Anterior cingulate cortex (tissue), 58 donors: ENCODE measurements at places on chromosomes 16 and 17.
A peak's percentile ranks its signal among the peaks of the same experiment; 100 is the strongest.

DNA sequence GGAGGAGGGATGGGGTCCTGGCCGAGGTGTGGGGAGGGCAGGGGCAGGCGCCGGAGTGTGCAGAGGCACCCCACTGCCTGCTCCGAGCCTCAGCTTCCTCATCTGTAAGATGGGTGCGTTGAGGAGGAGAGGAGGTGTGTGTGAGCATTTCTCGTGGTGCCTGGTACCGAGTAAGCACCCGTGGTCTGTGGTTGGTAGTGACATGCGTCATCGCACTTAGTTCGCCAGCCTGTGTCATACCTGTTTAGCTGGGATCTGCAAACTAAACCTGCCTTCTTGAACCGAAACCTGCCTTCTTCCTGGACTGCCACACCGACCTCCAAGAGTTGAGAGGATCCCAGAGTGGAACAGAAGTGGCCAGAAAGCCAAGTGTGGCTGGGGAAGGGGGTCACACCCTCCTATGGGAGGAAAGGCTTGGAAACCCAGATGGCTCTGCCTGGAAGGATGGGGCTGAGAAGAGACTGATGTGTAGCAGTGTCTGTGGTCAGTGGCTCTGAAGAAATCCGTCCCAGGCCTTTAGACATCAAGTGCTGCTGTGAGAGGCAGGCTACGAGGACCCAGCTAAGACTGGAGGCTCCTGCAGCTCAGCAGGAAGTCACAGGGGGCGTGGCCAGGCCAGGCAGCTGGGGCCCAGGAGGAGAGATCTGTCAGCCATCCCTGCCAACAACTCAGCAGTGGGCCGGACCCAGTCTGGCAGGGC lies 162.6 kb upstream of the PLCG2 start:
- peak; percentile 30 for DNase-seq

DNA sequence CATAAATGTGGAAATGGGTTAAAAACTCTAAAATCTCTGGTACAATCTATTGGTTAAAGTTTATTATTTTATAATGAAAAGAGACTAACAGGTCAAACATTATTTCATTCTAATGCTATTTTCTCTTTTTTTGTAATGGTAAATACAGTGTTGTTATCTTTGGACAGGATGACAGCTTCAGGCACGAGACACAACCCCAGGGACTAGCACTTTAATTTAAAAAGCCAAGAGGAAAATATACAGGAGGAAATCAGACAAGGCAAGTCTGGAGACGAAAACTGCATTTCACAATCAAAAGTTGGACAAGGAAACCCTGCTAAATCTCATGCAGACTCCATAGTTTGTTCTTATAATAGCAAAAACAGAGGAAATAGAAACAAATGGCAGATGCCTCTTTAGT lies 589.1 kb upstream of the CDH8 start:
- no peak for DNase-seq

- no peak for DNase-seq
Measured at GRCh38 chr17:56876766-56877179, 37.1 kb downstream of the TRIM25 start.

DNA sequence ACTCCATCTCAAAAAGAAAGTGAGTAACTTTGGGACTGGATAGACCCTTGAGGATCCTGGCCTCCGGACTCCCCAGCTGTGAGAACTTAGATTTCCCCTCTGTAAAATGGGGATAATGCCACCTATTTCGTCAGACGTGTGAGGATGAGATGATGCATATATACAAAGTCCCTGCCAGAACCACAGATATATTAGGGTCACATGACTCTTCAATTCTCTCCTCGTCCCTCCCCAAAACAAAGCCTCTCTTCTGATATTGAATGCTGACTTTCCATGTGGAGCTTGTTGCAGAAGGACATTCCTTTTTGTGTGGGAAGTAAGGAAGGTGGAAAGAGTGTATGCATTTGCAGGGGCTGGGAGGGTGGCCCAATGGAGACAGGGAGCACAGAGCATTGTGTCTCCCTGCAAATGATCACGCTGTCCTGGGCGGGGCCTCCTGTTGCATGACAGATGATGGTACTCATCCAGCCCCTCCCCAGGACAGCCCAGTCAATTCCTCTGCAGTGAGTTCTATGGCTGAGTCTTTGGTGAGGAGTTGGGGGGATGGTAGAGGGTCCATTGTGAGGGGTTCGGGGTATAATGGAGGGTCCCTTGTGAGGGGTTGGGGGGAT lies 35.1 kb upstream of the MGAT5B start:
- no peak for DNase-seq

- no peak for DNase-seq
Measured at GRCh38 chr16:50093607-50094539, 28.1 kb downstream of the HEATR3 start.

GRCh38 chr16:24957887-24958286 lies 57.3 kb downstream of the ARHGAP17 start:
- no peak for DNase-seq

- DNase-seq, result no peak
Measured at GRCh38 chr17:40168262-40168832, 8.9 kb upstream of the RAPGEFL1 start.

- DNase-seq, result peak; percentile 60
Measured at GRCh38 chr16:89256651-89257254, 39.2 kb downstream of the ZNF778 start.

DNA sequence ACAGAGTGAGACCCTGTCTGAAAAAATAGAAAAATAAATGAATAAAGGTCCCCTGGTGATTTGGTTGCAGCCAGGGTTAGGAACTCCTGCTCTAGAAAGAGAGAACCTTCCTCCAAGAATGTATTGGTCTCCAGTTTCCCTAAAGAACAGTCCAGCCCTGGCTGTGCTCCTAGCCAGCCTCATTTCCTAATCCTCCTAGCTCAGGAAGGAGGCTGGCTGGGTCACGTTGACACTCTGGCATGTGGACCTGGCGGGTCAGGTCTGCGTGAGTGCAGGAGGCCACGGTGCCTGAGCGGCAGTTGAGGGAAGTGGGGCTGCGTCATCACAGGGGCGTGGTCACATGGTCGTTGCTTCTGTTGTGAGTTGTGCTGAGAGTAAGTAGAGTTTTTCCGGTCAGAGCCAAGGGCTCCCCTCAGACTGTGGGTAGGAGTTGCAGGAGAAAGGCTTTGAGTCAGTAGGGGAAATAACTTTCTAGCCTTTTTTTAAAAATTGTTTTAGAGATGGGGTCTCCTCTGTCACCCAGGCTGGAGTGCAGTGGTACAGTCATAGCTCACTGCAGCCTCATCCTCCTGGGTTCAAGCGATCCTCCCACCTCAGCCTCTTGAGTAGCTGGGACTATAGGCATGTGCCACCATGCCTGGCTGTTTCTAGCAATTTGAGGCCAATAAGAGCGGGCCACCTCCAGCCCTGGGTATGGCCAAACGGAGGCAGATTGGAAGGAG lies 194.0 kb upstream of the CIBAR2 start:
- DNase-seq, result peak; percentile 29

- no peak for DNase-seq
Measured at GRCh38 chr17:933312-934073, 46.1 kb downstream of the NXN start.

- DNase-seq, result no peak
Measured at GRCh38 chr16:66832661-66833305, 2.0 kb upstream of the NAE1 start.

DNA sequence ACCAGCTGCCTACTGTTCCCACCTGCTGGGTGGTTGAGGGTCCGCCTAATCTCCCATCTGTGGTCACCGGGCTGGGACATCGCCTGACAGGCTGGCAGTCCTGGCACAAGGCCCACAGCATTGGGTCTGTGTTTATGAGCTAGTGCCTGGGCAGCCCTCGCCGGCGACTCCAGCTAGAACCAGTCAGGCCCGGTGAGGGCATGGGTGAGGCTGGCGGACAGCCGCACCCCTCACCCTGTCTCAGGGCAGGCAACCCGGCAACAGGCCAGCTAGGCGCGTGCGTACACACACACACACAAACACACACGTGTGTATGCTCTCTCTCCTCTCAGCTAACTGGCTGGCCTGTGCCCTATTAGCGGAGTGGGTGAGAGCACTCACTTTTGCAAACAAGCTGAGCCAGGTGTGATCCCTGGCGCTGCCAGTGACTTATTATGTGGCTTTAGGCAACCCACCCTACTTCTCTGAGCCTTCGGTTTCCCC lies 10.4 kb downstream of the HSD11B2 start:
- no peak for DNase-seq

DNA sequence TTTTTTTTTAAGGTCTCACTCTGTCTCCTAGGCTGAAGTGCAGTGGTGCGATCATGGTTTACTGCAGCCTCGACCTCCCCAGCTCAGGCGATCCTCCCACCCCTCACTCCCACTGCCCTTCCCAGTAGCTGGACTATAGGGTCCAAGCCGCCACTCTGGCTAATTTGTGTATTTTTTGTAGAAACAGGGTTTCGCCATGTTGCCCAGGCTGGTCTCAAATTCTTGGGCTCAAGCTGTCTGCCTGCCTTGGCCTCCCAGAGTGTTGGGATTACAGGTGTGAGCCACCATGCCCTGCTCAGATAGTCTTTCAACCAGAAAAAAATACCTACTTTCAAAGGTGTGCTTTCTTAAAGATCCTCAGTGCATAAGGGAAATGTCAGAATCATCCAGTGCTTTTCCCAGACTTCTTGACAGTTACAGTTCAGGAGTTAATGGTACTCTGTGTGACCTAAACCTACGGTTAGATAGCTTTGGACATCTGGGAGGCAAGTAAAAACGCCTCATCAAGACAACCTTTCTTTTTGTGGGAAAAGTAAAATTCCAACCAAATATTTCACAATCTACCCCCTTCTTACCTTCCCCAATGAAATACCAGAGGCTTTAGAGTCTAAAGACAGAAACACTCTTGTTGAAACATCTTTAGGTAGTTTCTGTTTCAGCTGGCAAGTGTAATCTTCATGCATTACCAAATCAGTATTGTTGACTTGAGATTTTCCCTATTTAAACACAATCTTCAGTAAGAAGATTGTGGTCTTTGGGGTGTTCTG lies 6.8 kb downstream of the RSPRY1 start:
- no peak for DNase-seq

DNA sequence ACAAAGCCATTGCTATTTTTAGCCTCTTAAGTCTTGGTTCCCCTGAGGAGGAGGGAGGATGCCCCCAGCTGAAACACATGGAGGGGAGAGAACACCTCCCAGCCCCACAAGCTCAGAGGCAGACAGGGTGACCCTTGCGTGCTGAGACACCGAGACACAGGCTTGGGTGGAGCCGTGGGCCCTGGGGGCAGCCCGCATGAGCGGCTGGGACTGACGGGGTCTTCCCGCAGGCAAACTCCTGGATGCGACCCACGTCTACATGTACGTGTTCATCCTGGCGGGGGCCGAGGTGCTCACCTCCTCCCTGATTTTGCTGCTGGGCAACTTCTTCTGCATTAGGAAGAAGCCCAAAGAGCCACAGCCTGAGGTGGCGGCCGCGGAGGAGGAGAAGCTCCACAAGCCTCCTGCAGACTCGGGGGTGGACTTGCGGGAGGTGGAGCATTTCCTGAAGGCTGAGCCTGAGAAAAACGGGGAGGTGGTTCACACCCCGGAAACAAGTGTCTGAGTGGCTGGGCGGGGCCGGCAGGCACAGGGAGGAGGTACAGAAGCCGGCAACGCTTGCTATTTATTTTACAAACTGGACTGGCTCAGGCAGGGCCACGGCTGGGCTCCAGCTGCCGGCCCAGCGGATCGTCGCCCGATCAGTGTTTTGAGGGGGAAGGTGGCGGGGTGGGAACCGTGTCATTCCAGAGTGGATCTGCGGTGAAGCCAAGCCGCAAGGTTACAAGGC lies 9.8 kb downstream of the SLC16A3 start:
- DNase-seq, result no peak

- peak; percentile 40 for DNase-seq
Measured at GRCh38 chr17:74199306-74200092, 4.0 kb upstream of the RPL38 start.

DNA sequence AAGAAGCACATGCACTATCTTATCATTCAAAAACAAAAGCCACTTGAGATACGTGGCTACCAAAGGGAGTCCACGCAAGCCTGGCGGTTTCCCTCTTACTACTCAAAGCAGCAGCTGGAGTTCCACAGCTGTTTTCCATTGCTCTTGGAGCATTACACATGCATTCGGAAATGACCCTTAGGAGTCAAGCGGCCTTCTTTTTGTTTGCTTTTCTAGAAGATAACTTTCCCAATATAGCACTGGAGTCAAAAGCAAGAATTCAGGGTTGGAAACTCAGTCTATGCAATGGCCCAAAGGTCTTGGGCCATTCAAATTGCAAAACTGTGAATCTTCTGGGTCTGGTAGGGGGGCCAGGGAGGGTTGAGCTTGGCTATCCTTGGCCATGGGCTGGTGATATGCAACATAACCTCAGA lies 97.8 kb upstream of the MAF start:
- DNase-seq, result no peak

- no peak for DNase-seq
Measured at GRCh38 chr17:31462261-31462660, 70.8 kb downstream of the RAB11FIP4 start.

DNA sequence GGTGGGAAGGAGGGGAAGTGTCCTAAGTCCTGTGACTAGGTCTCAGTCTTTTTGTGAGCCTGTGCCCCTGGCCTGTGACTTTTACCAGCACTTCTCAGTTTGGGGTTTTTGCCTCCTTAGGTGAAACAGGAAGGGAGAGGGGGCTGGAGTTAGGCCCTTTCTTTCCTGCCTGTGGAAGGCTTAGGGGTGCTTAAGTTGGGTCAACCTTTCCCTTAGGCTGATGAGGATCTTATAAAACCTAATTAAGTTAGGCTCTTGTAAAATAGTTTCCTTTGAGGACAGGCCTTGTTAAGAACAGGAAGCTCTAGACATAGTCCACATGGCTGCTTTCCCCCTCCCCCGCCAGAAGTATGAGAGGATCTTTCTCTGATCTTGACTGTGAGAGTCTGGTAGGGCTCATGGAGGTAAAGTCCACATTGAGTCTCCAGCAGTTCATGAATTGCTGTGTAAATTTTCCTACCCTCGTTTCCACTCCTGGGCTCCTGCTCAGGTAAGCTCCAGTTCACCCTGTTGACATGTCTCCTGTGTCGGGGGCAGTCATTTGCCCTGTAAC lies 17.0 kb upstream of the DNASE1 start:
- DNase-seq, result no peak

GRCh38 chr17:63478814-63479494 lies 2.1 kb downstream of the ACE start:
- no peak for DNase-seq

GRCh38 chr17:77529328-77529650 lies 388.5 kb downstream of the SEC14L1 start:
- no peak for DNase-seq

DNA sequence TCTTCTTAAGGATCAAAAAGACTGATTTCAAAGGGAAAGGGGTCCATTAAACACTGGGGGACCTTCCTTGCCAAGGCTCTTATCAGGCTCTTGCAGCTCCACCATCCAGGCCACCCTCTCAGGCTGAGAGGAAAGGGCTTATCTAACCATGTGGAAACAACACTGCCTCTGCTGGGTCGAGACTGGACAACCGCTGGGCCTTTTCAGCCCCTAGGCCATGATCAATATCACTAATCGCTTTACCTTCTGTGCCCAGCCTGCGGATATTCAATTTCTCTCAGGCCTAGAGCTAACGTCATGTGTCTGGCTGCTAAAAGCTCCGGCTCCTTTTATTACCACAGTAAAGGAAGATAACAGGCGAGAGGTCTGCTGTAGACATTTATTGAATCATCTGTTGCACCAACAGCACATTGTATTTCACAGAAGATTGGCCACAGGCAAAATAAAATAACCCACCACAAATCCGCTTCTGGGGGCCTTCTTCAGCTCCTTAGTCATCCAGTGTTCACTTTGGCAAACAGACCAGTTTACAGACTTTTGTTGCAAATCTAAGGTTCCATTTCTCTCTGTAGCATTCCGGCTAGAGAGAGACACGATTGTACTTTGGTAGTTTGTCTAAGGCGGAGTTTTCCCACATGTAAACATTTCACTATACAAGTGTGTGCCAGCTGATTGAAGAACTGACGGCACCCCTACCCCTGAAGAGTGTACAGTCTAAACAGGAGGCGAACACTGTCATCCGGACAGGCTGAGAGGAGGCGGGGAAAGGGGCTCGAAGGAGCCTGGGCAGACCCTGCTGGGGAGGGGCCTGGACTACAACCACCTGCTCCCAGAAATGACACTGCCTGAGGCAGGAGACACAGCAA lies 13.9 kb downstream of the CYB561 start:
- DNase-seq, result no peak
